Osteoblast (primary cell): ENCODE measurements at places on chromosomes 2 and 18. TPM values are rescaled to one million over a fixed set of nuclear protein-coding genes. Genes with fewer than 3 reads are reported as not detected.

DNA sequence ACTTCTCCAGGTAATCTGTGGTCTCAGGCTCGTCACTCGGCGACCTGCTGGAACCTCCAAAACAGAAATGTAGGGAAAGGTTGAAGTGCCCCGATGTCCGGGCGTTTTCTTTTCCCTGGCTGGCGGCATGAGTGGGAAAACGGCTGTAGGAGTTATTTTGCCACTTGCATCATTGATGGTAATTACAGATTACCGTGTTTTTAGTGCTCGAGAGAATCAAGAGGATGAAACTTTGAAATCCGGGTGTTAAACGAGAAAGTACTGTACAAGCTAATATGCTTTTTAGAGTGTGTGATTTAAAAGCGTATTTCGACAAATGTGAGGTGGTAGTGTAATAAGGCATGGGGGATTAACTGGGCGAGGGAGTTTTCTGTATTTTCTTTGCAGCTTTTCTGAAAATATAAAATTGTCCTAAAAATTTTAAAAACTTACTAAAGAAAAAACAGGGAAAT, 819 bp downstream of the GRHL1 start:
- H3K4me1 ChIP-seq: peaks cover 6% of the 10 kb centered on the region
- H3K27ac ChIP-seq: no peak overlapping the region
- H3K4me3 ChIP-seq: peak overlapping the region; percentile 83

- no peak overlapping the region for H3K4me3 ChIP-seq
- DNase-seq: peak; percentile 66
- peaks cover 5% of the 10 kb centered on the region for H3K4me1 ChIP-seq
- no peak overlapping the region for H3K27ac ChIP-seq
- no peaks in the 10 kb centered on the region for H3K36me3 ChIP-seq
Observed at GRCh38 chr2:95276244-95276887, 2.1 kb downstream of the PROM2 start.

DNA sequence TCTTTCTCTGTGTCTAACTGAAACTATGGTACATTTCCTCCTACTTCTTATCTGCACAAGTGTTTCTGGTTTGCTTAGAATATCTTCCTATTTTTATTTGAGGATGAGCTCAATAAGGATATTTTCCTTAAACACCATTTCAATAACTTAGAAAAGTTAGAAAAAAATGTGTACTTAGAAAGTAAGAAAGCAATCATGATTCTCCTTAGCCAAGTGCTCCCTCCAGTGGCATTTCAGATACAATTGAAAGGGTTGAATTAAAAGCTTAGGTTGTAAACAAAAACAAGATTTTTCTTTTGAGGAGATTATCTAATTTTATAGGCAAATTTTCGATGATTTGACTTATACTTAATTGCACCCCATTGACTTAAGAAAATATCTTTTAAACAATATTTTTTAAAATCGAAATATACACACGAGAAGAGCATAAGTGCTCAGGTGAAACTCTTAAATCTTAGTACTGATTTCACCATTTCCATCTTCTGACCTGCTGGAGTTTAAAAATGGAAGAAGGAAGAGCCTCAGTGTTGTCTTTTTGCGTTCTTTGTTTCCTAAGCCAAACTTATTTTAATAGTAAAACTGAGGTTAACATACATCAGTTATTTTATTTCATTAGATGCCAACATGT, 26.9 kb downstream of the C18orf63 start:
- H3K4me1 ChIP-seq: no peaks in the 10 kb centered on the region
- H3K27ac ChIP-seq: no peak overlapping the region
- H3K27me3 ChIP-seq: no peaks in the 10 kb centered on the region
- no peak overlapping the region for H3K4me3 ChIP-seq
- no peaks in the 10 kb centered on the region for H3K36me3 ChIP-seq
- DNase-seq: no peak

TBC1D8 gene
- 13.4 and 13.8 TPM in 2 replicates for total RNA-seq

DNA sequence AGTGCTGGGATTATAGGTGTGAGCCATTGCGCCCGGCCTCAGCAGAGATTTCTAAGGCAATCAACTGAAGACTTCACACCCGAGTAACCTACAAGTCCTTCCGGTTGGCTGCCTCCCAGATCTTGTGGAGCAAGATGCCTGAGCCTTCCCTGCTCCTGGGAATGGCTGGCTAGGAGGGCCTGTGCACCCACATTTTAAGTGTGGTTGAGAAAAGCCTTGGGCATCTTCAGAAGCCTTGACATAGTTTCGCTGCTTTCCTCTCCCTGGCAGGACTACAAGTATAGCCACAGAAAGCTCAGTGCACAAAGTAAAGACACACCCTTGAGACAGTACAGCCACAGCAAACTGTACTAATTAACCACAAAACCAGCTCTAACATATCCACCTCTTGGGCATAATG, 35.2 kb downstream of the E2F6 start:
- no peak overlapping the region for H3K27ac ChIP-seq
- no peak for DNase-seq

GRCh38 chr2:42186366-42186765, 17.2 kb downstream of the EML4 start:
- no peaks in the 10 kb centered on the region for H3K27me3 ChIP-seq
- peaks cover 21% of the 10 kb centered on the region for H3K4me1 ChIP-seq
- H3K4me3 ChIP-seq: no peak overlapping the region
- DNase-seq: no peak

PPP1R1C gene
- 0.29 and 0.36 TPM in 2 replicates for total RNA-seq

TTC27 gene
- total RNA-seq: 24.8 and 25.3 TPM in 2 replicates

DNA sequence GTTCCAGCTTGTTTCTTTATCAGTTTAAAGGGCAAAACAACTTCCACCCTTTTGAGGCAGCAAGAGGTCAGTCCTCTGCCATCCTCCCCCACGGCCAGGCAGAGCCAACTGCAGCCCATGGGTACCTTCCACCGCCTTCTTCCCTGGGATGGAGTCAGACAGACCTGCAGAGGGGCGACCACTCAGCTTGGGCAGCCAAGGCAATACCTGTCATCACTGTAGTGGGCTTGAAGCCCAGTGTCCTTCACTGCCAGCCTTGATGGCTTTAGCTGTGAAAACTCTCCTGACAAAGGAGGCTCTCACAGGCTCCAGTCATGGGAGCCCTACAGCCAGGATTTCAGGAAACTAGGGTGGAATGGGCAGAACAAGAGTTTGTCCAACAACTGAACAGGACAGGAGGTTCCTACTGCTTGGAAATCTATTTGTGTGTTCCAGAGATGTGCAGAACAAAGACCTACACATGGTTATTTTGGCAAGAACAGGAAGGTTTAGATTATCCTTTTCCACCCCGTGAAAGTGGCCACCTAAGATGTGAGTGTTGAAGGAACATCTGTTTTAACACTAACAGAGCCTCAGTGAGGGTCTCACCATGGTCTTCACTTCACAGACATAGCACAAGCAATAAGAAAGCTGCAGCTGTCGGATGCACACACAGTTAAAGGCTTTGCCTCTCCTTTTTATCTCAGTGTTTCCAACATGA, 93.9 kb upstream of the RMDN2 start:
- no peak for DNase-seq
- no peaks in the 10 kb centered on the region for H3K27me3 ChIP-seq
- no peaks in the 10 kb centered on the region for H3K36me3 ChIP-seq
- H3K4me1 ChIP-seq: peaks cover 45% of the 10 kb centered on the region
- H3K27ac ChIP-seq: no peak overlapping the region

CD8B gene
- total RNA-seq: not detected in 2 replicates
